Liver (tissue), 10 donors: ENCODE measurements at places on chromosomes 11 and 22.

DNA sequence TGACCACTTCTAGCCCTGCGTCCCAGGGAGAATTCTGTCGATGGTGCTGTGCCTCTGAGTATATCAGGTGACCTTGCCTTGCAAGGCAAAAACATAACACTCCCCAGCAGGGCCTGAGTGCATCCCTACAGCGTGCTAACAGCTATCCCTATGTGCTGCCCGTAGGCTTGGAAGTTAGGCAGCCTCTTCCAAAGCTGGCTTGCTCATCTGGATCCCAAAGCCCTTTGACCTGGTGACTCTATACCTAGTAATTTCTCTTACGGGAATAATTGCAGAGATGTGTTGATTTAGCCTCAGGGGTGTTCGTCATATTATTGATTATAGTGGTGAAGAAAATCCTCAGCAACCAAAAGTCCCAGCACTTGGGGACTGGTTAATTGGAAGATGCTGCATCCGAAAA lies 32.6 kb upstream of the CRYBB3 start:
- no peak for DNase-seq

DNA sequence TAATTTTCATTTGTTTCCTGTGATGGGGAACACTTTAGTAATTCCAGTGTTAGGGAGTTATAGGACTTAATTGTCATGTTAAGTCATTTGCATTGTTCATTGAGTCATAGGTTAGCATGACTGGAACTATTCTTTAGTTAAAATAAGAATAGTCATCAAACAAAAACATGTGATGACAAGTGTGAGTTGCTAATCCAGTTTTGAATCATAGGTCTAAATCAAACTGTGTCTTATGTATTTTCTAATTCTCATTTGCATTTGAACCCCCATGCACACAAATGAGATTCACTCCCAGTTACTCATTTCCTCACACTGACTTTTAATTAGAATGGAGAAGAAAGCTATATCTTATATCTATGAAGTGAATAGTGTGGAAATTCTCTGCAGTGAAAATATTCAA lies 405.6 kb downstream of the LRRC4C start:
- DNase-seq: no peak

- DNase-seq: no peak
These were observed 193.2 kb upstream of the PLET1 start for GRCh38 chr11:112453601-112454577.

DNA sequence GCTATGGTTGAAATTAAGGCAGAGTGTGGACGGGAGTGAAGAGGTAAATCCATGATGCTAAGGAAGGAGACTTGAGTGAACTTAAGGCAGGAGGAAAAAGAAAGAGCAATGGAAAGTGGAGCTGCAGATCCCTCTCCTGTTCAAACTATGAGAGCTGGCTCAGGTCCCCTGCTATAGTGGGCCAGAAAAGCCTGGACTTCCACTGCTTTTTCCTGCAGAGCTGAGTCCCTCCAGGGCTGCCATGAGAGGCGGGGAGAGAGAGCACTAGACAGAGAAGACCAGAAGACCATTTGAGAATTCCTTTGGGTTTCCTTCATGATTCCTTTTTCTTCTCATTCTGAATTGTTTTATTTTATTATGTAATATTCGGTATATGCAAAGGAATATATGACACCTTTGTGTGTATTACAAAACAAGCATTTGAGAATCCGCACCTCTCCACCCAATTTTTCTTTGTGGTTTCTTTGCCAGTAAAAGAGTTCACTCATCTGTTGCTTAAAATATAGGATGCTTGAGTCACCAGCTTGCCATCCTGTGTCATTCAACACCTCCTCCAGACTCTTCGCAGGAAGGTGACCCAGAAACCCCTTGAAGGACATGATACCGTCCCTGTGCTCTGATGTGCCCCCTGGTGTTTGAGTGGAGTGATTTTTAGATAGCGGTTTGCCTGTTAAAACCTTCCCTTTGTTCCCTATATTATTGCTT lies 24.4 kb downstream of the SREBF2 start:
- peak; percentile 47 for DNase-seq

GRCh38 chr22:38235240-38235850 lies 33.6 kb downstream of the MAFF start:
- no peak for DNase-seq

- DNase-seq: no peak
These were observed 203.4 kb downstream of the TBC1D22A start for GRCh38 chr22:46965555-46966494.

DNA sequence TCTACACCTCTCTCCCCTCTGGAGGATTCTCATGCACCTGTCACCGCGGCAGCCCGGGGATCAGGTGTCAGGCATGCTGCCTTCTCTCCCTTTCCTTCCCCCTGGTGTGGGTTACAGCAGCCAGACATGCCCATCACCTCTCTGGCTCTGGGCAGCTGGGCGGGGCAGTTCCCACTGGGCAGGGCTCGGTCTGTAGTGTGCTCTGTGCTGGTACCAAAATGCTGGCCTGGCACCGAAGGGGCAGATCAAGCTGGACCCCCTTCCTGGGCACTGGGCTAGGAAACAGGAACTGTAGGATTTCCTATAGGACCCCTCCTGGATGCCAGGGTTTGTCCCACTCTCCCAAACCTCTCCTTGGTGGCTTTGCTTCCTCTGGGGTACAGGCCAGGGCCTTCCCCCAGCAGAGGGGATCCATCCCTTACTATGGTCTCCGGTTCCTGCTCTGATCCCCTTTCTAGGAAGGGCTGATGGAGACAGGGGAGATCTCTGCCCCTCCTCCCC lies 821 bp downstream of the GAL3ST1 start:
- DNase-seq: no peak

DNA sequence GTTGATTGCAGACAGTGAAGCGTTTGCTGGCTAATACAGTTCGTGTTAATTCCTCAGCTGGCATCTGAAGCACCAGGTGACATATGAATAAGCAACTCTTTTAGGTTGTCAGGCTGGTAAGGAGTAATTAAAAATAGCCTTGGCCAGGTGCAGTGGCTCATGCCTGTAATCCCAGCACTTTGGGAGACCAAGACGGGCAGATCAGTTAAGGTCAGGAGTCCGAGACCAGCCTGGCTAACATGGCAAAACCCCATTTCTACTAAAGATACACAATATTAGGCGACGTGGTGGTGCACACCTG lies 74.9 kb downstream of the CECR2 start:
- no peak for DNase-seq

DNA sequence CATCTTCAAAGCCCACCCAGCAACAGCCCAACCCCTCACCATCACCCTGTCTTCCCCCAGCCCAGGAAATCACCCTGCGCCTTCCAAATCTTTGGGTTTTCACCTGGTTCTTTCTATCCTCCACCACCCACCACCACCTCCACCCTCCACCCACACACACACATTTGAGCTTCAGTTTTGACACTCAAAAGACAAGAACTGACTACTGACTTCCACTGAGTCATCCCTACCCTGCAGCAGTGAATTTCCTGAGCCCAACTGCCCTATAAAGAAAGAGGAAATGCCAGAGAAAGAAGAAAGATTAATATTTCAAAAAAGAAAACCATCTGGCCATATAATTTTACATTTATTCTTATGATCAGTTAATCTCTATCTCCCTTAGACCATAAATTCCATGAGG lies 137.5 kb downstream of the CHST1 start:
- no peak for DNase-seq

DNA sequence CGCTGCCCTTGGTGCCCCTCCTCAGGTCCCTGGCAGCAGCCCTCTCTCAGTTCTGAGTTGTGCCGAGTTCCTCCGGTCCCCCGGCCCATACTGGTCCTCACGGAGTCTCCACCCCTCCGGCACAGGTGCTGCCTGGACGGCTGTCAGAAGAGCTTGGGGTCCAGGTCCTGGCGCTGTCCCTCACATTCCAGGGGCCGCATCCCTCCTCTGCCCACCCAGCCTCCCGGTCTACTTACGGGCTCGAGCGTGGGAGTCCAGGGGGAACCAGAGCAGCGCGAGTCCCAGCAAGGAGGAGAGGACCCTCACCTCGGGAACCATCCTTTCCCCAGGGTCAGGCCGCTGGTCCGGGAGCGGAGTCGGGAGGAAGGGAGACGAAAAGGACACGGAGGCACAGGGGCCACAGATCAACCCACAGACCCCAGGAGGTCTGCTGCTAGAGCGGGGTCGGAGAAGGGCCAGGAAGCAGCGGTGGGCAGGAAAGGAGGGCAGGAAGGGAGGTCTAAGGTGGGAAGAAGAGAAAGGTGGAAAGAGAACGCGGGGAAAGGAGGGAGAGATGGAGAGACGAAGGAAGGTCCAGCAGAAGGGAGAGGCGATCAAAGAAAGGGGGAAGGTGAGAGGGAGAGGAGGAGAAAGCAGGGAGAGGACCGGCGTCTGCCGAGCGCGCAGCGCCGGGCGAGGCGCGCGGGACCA lies 510 bp downstream of the CHRDL2 start:
- DNase-seq: no peak
